Stimulated activated CD8-positive, alpha-beta memory T cell treated with anti-CD3 and anti-CD28 coated beads, Interleukin-7, amount 100 ng/mL, for 1 hour (primary cell): ENCODE measurements at places on chromosomes 4 and X.

- no peak for DNase-seq
These were observed 5.8 kb downstream of the RXFP1 start for GRCh38 chr4:158527516-158527915.

- no peak for DNase-seq
These were observed 1448.9 kb upstream of the TENM3 start for GRCh38 chr4:180794333-180794732.

DNA sequence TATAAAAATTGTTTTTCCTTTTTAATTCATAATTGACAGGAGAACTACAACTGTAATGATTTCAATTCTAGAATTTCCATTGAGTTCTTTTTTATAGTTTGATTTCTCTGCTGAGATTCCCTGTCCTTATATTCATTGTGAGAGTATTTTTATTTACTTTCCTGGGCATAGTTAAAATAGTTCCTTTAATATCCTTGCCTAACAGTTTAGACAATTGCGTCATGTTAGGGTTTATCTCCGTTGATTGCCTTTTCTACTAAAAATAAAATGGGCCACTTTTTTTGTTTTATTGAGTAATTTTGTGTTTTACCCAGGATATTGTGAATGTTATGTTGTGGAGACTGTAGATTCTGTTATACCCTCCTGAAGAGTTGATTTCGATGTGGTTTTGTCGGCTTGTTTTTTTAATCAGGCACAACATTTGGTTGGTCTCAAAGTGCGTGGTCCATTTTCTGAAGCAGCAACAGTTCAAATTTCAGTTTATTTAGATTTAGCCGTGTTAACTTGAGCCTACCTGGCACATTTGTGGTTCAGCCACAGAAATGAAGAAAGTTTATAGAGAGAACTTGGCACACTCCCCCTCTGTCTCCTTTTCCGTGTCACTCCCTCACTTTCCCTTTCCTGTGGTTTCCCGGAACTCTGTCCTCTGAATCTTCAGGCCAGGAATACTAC lies 16.0 kb upstream of the PRRG1 start:
- no peak for DNase-seq

GRCh38 chrX:275967-276580 lies 5.1 kb upstream of the PLCXD1 start:
- DNase-seq: no peak

DNA sequence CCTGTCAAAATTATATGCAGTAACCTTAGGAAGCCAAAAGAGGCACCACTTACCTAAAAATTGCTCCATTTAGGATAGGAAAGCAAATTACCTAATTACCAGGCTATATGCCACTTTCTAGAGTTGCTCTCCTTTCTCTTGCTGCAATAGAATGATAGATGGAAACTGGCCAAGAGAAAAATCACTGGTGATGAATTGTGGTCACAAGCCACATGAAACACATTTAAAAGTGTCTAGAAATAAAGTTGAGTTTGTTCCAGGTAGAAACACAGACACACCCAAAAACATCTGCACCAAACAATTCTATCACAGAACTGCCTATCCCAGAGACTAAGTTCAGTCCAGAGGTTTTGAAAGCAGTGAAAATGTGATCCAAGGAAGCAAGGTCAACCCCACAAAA lies 337.7 kb downstream of the PCDH19 start:
- DNase-seq: no peak

- DNase-seq: no peak
These were observed 36.9 kb upstream of the PROM1 start for GRCh38 chr4:16120720-16121119.

DNA sequence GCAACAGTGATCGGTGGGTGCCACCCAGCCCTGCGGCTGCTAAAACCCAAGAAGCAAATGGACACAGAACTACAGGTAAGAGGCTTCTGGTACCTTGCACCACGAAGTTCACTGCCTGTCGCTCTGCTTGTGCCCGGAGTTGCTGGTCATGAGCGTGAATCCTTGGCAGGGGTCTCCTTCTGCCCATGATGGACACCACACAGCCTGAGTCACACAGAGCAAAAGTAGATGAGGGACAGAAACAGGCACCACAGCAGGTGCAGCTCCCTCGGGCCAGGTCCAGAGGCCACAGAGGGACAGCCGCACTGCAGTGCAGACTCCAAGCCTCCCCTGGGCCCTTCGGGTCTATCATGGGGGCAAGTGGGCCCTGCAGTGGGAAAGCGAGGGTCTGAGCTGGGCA lies 22.4 kb downstream of the NAT8L start:
- no peak for DNase-seq

DNA sequence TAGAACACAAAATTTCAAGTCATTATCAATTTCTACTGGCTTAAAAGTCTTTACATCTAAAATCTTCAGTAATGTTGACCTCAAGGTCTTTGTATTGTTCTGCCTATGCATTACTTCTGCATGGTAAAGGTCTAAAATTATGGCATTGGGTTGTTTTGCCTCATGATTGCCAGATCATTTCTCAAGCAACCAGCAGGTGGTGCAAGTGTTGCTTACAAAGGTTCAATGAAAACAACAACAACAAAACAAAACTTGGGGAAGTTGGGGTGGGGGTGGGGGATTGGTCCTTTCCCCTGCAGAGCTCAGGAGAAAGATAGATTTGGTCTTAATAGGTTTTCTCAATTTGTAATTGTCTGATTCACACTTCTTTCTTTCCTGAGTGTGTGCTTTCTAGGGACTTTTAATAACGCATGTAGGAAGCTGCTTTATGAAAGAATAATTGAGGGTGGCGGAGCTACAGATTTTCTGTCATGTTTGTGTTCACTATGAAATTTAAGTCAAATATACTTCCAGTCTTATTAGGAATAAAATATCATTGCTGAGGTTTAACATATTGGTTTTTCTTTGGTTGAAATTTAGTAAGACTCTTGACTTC lies 145.1 kb downstream of the COL4A5 start:
- DNase-seq: no peak

DNA sequence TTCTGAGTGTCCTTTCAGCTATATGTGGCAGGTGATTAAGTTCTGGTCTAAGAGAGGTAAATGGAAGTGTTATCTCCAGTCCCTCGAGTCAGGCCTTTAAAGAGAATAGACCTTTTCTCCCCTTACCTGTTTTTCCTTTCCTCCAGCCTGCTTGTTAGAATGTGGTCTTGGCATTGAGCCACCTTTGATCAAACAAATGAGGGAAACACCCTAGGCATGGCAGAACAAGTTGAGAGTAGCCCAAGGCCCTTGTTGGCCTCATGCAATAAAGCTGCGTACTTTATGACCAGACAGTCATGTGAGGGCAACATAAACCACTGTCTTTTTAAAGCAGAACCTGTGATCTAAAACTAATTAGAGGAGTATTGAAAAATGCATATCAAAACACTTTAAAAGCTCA lies 13.2 kb upstream of the IL13RA2 start:
- DNase-seq: no peak

DNA sequence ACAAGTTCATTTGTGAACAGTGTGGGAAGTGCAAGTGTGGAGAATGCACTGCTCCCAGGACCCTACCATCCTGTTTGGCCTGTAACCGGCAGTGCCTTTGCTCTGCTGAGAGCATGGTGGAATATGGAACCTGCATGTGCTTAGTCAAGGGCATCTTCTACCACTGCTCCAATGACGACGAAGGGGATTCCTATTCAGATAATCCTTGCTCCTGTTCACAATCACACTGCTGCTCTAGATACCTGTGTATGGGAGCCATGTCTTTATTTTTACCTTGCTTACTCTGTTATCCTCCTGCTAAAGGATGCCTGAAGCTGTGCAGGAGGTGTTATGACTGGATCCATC lies 5.5 kb downstream of the SPRY1 start:
- no peak for DNase-seq

- no peak for DNase-seq
These were observed 1.4 kb downstream of the HAND2 start for GRCh38 chr4:173528378-173529321.

- DNase-seq: no peak
These were observed 129.6 kb downstream of the DHRSX start for GRCh38 chrX:2371026-2371711.

GRCh38 chr4:2797545-2798305 lies 4.8 kb downstream of the SH3BP2 start:
- DNase-seq: no peak

DNA sequence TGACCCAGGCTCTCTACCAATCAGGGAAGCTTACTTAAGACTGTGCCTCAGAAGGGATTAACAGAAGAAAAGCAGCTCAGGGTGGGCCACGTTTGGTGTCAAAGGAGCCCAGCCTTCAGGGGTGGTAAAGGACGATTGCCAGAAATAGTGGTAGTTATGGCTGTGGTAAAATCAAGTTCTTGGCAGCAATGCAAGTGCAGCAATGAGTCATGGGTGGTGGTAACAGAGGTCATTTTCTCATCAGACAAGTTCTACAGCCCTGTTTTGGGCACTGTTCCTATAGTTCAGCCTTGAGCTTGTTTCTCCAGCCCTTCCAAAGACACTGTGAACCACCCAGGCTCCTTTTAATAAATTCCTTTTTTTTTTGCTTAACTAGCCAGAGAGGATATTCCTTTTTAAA lies 120.3 kb downstream of the EFHC2 start:
- DNase-seq: no peak

GRCh38 chrX:136019226-136019625 lies 34.0 kb downstream of the SLC9A6 start:
- no peak for DNase-seq

DNA sequence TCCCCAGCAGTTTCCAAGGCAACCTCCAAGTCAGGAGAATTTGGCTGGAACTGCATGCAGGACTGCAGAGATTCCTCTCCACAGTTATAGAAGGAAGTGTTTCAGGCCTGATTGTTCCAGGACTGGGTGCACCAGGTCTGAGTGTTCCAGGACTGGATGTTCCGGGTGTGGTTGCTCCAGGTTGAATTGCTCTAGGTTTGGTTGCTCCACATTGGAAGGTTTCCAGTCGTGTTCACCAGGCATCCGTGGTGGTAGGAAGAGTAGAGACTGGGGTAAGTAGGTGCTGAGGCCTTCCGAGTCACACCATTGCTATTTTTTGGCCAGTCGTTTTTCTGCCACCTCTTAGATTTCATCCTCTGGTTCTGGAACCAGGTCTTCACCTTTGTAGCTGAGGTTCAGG lies 105.4 kb downstream of the MSN start:
- DNase-seq: no peak

DNA sequence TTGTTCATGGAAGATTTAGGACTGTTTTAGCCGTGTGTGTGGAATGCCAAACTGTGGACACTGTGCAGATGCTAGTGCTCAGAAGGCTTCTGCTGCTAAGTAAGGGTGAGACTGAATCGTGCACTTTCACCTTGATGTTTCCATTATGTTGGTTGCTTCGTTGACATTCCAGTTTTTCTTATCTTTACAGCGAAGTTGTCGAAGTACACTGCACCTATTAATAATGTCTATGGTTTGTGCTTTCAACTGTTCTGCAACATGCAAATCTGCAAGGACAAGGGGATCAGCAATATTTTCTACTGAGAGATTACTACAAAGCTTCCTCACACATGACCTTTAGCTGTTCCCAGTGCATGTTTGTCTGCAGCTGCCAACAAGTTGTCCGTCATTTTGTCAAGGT lies 67.7 kb downstream of the UGT2A3 start:
- no peak for DNase-seq

DNA sequence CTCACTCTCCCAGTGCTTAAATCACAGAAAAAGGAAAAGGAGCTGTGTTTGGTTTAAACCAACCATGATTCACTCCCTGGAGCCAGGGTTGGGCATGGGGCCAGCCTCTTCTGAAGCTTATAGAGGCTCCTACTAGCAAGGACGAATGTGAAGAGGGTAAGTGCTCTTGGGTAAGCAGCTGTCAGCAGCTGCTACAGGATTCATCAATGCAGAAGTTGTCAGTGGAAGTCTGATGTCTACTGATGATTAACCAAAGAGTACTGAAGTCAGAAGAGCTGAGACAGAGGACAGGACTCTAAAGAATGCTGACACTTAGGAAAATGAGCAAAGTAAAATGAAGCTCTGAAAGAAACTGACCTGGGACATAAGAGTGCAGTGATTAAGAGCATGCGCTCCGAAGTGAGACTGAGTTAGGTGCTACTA lies 32.7 kb upstream of the JADE1 start:
- no peak for DNase-seq

DNA sequence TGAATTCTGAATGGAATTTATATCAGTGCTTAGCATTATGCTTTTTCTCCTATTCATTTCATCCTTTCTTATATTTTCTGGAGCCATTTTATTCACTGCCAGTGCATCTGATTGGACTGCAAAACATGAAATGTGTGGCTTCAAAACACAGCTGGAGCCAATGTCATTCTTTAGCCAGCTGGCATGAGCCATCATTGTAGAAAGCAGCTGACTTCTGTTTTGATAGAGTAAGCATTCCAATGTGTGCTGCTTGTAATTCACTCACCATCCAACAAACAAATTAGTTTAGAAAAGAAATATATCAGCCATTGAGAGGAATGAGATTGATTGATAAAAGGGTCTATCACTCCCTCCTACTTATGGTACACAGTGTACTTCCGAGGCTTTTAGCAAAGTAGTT lies 2616.0 kb downstream of the ARAP2 start:
- no peak for DNase-seq

DNA sequence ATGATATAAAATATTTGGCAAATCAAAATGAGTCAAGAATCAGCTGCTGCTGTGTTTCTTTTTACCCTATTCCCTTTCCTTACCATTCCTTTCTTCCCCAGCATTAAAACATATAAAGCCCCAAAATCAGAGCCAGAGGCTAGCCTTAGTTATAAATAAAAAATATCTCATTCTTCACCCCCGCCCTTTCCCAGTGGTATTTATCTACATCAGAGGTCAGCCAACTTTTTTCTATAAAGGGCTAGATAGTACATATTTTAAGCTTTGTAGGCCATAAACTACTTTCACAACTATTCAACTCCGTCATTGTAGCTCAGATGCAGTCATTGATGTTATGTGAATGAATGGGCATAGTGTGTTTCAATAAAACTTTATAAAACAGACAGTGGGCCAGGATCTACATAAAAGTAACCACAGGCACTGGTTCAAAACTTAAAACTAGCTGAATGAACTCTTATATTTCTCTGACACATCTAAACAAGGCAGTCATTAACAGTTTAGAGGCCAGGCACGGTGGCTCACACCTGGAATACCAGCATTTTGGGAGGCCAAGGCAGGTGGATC lies 30.5 kb upstream of the TCEANC start:
- DNase-seq: no peak

DNA sequence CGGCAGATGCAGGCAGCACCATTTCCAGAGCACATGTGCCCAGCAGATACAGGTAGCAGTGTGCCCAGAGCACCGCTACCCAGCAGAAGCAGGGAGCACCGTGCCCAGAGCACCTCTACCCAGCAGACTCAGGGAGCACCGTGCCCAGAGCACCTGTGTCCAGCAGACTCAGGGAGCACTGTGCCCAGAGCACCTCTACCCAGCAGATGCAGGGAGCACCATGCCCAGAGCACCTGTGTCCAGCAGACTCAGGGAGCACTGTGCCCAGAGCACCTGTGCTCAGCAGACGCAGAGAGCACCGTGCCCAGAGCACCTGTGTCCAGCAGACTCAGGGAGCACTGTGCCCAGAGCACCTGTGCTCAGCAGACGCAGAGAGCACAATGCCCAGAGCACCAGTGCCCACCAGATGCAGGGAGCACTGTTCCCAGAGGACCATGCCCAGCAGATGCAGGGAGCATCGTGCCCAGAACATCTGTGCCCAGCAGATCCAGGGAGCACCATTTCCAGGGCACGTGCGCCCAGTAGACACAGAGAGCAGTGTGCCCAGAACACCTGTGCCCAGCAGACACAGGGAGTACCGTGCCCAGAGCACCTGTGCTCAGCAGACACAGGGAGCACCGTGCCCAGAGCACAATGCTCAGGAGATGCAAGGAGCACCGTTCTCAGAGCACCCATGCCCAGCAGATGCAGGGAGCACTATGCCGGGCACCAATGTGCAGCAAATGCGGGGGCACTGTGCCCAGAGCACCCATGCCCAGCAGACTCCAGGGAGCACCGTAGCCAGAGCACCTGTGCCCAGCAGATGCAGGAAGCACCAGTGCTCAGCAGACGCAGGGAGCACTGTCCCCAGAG lies 236.4 kb downstream of the DHRSX start:
- DNase-seq: no peak
